ENCODE measurements at places on chromosomes 2 and 18.
A peak's percentile ranks its signal among the peaks of the same experiment; 100 is the strongest.

DNA sequence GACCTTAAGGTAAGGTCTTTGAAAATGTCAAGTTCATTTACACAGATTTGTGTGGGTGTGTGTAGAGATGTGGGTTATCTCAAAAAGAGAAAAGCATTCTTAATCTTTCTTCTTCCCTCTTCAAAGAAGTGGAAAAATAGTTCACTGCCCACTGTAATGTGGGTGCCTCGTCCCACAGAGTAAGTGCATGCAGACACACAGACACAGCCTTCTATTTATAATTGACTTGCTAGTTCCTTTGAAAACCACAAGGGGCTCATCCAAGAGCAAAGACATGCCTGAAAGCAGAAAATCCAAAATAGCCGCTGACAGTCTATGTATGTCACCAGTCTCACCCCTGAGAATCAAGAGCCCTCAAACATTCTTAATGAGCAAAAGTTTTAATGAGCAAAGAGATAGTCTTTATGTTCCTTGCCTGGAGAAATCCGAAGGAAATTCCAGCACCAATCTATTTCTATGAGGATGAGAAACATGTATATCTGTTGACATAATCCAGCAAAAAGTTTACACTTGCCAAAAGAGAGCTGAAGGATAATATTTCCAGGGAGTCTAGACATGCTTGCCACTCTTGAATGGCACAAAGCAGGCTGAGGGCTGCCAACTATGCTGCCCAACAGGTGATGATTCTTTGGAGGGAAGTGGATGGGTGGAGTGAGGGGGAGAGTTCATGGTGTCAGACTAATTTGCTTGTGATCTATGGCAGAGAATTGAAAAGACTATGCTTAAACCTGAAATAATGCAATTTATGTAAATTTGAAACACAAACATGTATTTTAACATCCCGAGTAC, 93.9 kb downstream of the ACVR1 start:
- DNase-seq: no peak

GRCh38 chr2:235721625-235722024, 227.8 kb downstream of the AGAP1 start:
- DNase-seq: no peak

DNA sequence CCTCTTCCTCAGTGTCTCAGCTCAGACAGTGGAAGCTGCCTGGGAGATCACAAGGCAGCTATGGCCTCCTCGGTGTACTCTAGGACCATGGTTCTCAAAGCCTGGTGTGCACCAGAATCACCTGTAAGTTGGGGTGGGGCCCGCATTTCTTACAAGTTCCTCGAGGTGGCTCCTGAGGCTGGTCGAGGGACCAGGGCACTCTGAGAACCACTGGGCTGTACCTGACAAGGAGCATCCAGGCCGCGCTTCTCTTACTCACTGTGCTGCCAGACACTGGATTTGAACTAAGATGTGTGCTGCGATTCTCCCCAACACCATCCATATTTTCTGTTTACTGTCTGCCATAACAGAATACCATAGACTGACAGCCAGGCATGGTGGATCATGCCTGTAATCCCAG, 59.5 kb downstream of the DIPK1C start:
- DNase-seq: no peak

DNA sequence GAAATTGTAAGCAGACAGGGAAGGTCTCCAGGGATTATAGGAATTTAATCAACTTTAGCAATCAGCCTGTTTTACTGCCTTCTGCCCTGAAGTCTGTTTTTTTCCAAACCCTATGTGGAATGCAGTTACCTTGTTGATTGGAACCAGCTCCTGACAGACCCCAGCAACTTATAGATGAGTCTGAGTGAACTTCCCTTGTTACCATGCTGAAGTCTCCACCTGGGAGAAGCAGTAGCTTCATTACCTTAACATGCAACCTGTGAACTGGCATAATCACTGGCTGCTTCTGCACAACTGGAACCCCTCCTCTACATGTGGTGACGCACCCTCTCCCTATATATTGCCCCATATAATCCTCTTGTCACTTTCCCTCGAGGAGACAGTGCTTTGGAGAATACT, 226.3 kb upstream of the SPOPL start:
- DNase-seq: no peak

DNA sequence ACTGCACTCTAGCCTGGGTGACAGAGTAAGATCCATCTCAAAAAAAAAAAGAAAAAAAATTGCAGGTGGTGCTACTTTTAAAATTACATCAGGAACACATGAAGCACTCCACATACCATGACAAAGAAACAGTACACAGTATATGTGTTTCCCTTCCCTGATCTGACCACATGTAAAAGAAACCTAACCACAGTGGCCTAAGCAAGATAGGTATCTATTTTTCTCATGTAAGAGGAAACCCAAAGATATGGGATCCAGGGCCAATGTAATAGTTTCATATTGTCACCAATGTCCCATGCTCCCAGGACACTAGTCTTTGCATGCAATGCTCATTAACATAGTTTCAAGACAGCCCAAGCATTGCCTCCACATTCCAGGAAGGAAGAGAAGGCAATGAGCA, 99.9 kb downstream of the DYM start:
- no peak for DNase-seq

DNA sequence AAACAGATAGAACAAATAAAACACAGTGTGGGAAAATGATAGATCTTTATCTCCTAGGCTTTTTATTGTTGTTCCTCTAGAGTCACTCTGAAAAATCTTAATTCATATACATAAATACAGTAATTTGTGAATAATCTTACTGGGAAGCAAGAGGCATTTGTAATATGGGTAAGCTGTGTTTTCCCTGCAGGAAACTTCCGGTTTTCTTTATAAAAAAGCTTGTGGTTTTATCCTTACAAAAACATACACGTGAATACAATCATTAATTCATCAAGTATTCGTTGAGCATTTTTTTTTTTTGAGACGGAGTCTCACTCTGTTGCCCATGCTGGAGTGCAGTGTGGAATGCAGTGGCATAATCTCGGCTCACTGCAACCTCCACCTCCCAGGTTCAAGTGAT, 1312.8 kb upstream of the ZEB2 start:
- DNase-seq: no peak

DNA sequence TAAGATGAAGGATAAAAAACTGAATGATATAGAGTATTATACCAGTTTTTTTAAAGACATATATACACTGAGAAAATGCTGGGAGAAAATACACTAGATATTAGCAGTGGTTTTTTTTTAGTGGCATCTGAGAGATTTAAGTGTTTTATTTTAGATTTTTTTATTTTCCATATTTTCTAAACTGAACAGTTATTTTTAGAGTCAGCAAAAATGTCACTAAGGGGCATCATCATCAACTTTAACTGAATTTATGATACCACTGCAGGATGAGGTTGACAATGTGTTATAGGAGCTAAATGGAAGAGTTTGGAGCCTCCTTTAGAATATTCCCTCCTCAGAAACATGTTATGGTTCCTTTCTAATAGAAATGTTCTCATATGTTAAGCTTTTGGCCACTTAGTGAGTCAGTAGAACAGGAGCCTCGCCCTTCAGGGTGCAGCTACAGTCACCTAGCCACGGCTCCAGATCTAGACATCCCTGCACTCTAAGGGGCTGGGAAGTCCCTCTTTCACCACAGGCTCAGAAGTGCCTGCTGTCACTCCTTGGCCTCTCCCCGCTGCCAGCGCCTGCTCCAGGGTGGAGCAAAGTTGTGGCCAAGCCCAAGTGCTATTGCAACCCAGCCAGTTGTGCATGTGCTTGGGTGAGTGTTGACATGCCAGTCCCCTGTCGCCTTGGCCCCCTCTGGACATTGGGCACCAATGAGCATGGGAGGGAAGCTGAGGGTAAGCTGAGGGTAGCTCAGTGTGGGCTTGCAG, 210.7 kb upstream of the RASGRP3 start:
- DNase-seq: no peak

DNA sequence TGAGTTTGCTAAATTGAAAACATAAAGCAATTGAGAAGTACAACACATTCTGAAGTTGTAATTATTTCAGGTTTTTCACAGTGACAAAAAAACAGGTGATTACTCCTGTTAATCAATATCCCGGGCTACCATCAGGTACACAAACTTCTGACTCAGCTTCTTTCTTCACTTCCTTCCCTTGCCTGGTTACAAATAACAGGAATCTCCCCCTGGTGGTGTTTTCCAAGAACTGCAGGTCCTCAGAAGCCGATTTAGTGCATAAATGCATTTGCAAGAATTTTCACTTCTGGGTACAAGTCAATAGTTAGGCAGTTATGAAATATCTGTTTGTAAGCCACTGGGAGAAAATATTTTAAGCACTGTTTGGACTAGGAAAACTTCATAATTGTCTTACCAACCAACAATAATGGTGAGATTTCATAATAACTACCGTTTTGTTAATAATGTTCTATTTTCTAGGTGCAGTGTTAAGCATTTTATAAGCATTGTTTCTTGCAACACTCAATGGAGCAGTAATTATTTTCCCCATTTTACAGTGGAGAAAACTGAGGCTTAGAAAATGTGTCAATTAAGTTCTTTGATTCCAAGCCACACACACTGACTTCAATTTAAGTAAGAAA, 12.4 kb upstream of the GMCL1 start:
- DNase-seq: peak; percentile 72
